ENCODE measurements at places on chromosomes 1 and 21. TPM values are rescaled to one million over a fixed set of nuclear protein-coding genes. Genes with fewer than 3 reads are reported as not detected.

GRCh38 chr1:29893046-29893723, 656.9 kb downstream of the PTPRU start:
- DNase-seq: no peak

Gene ADGRL4
- not detected for polyA plus RNA-seq

Gene RNF19B
- 20.9 TPM for polyA plus RNA-seq

Gene CRABP2
- 0.40 TPM for polyA plus RNA-seq

Gene GREM2
- polyA plus RNA-seq: 0.10 TPM

Data from HepG2 (cell line).